ENCODE measurements at places on chromosomes 16 and 17.

DNA sequence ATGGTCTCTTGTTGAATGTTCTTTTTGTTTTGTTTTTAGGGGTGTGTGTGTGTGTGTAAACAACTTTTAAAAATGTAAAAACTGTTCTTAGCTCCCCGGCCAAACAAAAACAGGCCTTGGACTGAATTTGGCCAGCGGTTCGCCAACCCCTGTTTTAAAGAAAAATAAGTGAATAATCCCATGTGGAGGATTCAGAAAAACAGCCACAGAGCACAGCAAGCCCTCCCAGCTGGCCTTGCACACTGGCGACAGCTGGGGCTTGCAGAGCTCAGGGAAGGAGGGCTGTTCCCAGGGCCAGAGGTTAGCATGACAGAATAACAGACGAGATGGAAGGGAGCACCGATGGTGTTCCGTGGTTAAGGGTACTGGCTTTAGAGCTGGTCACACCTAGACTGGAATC lies 39.0 kb downstream of the EMP2 start:
- DNase-seq: no peak

DNA sequence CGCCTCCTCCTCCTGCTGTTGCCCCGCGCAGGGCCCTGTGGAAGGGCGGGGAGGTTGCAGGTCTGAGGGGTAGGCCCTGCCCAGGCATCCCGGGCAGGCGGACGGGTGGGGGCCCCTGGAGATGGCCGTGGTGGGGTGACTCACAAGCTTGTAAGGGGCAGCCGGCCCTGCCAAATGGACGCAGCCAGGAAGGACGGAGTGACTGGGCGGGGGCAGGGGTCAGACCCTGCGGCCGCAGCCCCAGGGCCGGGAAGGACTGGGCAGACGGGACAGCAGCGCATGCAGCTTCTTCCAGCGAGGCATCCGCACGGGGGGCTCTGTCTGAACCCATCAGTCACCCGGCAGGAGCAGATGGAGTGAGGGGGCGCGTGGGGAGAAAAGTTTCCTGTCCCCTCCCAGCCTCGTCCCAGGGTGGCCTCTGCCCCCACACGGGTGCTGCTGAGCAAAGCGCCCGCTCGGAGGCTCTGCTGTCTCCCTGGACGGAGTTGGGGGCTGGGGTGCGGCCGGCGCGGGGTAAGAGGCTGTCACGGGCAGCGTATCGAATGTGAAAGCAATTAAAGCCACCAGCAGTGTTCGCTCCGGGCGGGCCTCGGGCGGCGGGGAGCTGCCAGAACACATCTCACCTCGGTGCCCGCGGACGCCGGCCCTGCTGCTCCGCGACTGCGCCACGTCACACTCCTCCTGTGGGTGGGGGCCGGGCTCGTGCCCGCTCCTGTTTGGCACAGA lies 5.4 kb upstream of the PRR35 start:
- no peak for DNase-seq

DNA sequence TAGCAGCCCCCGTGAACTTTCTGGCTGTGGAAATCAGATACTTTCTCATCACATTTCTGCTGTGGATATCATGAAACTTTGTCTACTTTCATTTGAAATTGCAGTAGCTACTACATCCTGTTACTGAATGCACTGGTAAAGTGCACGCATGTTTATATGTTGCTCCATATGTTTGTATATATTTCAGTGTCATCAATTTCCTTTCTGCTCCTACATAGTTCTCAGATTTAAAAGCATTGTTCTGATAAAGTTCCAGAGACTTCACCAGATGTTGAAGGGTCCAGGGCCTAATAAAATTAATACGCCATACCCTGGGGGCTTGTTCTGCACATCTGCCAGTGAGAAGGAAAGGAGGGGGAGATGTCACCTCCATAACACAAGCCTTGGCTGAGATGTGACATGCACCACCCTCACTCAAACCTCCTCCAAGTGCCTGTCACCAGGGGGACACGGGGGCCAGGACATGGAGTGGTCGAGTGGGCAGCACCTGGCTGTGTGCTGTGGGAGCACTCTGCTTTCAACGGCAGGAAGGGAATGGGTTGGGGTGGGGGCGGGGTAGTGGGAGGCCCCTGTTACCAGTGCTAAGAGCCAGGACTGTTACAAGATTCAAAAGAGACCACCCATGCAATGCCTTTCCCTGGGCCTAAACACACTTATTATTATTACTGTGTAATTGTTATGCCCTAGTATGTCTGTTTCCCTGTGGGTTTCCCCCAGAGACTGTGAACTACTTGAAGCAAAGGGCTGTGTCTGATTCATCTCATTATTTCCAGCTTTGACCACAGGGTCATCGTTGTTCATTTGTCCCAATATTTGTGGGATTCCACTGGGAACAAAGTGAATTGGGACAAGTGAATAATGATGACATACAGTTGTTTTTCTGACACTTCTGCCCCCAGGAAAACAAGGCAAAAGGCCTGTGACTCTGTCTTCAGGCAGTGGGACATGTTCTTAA lies 193.4 kb downstream of the FOXL1 start:
- DNase-seq: no peak

GRCh38 chr17:80942423-80943345 lies 49.0 kb upstream of the CHMP6 start:
- no peak for DNase-seq

DNA sequence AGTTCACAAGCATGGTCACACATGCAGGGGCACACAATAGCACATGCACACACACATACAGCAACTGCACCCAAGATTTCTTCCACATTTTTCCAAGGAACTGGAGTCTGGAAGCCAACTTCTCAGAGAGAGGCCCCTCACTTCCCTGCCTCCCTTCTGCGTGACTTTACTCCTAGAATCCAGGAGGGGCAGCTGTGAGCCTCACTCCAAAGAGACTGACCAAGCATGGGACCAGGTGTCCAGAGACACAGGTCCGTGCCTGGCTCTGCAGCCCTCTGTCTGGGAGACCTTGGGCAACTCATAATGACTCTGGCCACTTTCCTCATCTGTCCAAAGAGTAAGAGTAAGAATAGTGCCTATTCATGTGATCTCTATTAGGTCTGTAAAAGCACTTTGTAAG lies 104.7 kb upstream of the TMEM132E start:
- DNase-seq: no peak

- DNase-seq: no peak
Measured at GRCh38 chr16:11797957-11798299, 870 bp upstream of the ZC3H7A start.

- no peak for DNase-seq
Measured at GRCh38 chr17:65049085-65049756, 7.3 kb downstream of the GNA13 start.

DNA sequence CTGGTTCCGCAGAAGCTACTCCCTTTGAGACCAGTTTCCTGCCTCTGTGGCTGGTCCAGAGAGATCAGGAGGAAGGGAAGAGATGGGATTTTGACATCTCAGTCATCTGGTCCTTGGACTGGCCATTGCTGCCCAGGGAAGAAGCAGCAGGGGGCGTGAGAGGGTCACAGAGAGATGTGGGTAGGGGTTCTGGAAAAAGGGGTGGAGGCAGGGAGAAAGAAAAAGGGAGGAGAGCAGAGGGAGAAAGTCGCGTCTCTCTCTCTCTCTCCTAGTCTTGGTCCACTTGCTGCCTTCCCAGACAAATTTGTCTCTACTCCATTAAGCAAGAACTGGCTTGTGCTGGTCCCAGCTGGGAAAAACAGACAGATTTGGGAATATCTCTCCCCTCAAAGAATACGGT lies 4.4 kb downstream of the SHBG start:
- DNase-seq: no peak

DNA sequence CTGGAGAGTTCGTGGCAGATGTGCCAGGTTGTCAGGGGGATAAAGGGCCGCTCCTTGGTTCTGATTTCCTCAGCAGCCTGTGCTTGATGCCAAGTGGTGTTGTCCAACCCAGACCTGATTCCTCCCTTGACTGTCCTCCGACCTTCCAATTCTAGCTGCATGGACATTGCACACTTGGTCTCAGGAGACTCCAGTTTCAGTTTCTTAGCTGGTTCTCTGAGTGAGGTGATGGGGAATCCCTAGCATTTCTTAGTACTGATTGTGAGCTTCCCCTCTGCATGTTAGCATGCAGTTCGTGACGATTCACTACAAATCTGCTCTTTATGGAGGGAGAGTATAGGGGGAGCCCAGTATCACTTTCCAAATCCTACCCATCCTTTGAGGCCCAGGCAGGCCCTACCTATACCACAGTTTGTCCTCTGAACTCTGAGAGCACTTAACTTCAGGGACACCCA lies 12.4 kb upstream of the CCR7 start:
- no peak for DNase-seq

DNA sequence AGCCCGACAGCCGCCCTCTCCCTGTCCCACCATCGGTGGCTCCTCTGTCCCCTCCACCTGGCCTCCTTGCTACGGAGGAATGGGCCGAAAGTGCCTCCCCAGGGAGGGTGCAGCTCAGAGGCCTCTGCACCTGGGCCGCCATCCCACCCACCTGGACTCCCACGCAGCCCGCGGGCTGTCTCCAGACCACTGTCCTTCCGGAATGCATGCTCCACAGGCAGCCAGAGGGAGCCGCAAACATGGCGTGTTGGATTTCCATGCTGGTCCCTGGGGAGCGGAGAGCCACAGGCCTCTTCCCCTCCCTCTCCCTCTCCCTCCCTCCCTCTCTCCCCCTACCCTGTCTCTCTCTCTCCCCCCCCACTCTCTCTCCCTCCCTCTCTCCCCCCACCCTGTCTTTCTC lies 3.0 kb downstream of the SSTR5 start:
- DNase-seq: no peak

GRCh38 chr16:84218176-84218823 lies 21.5 kb downstream of the KCNG4 start:
- DNase-seq: no peak

- no peak for DNase-seq
Measured at GRCh38 chr16:17397499-17397891, 73.3 kb downstream of the XYLT1 start.

DNA sequence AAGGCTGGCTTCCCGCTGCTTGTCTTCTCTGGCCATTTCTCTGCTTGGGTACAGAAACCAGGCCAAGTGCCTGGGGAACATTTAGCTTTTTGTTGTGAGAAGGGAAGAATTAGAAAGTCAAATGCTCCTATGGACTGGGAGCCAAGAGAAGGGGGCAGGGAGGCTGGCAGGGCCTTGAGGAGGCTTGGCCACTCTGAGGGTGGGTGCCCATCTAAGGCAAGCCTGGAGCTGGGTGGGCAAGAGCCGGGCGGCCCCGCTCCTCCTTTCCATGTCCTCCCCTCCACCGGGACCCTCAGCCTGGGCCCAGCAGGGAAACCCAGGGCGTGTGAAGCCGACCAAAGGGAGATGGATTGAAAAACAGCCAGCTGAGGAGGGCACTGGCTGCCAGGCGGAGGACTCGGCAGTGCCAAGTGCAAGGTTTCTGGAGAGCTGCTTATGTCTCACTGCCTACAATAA lies 69.4 kb downstream of the NTN1 start:
- DNase-seq: no peak

DNA sequence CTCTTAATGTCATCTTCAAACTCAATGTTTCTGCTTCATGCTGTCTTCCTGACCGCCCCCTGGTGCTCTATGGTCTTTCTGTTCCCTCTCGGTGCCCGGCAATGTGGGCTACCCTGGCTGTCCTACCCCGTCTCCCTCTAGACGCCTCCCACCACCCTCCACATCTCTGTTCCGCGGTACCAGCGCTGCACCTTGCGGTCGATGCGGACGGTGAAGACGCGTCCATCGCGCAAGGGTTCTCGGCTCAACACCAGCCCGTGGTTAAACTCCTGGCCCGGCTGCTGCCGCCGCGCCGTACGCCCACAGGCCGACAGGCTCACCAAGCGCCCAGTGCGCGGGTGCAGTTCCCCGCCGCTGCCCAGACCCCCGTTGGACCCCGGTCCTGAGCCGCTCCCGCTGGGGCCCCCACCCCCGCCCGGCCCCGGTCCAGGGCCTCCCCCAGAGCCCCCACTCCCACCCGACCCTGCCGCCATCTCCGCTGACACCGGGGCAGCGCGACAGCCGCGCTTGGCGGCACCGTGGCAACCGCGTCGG lies at the start of gene NEURL4:
Gene NEURL4, minus strand, starts transcription at position 496 of the 534 bp plus-strand sequence. Its CDS starts 23 bp downstream, at position 473.
- DNase-seq: no peak

DNA sequence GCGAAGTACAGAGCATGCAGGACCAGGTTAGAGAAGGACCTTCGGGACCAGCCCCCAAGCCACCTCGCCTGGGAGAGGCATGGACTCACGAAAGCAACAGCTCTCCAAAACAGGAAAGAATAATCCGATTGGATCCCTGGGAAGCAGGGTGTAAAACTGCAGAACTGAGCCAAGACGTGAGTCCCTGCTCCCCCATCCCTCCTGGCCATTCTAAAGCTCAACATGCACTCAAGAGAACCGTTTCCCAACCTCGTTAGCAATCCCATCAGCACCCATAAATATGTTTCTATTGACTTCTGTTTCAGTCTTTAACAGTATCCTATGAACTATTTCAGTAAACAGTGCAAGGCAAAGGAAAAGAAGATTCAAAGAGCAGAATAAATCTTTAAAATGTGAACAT lies 167.0 kb downstream of the COPRS start:
- DNase-seq: no peak

GRCh38 chr16:12643034-12643455 lies 160.6 kb downstream of the CPPED1 start:
- DNase-seq: no peak

DNA sequence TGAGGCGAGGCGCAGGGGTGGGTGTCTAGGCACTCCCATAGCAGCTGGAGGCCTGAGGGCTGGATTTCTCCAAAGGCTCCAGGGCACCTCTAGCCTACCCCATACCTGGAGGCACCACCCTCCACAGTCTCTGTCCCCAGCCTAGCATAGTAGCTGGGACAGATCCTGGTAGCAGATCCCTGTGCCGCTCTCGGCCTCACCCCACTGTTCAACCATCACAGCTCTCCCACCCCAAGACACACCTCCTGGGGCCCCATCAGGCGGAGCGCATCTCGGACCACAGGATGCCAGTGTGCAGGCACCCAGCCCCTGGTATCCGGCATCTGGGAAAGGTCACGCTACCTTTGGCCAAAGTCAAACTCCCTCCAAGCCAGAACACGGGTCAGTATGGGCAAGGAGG lies 7.1 kb downstream of the BTBD17 start:
- no peak for DNase-seq

GRCh38 chr16:85395207-85395912 lies 217.8 kb upstream of the GSE1 start:
- DNase-seq: no peak

GRCh38 chr16:53848277-53848942 lies 144.5 kb downstream of the FTO start:
- no peak for DNase-seq

DNA sequence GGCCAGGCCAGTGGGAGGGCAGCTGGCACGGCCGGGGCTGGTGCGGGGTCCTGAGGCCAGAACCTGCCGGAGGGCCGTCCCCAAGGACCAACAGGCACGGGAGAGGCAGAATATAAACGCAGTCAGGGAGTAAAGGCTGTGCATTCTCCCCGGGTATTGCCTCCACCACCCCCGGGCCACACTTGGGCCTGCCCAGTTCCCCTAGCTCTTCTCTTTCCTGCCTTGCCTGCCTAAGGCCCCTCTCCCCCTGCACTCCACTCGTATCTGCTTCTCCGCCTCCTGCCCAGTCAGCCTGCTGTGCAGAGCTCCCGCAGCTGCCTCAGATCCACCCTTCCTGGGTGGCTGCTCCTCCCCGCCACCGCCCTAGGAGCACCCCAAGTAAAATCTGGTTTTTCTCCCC lies 5.0 kb upstream of the RPH3AL start:
- no peak for DNase-seq

- no peak for DNase-seq
Measured at GRCh38 chr16:53369921-53370320, 64.3 kb upstream of the RBL2 start.

GRCh38 chr16:55184052-55184451 lies 140.0 kb upstream of the IRX6 start:
- DNase-seq: no peak
